ENCODE measurements at places on chromosomes 1 and 21.

- no peak for DNase-seq
Observed at GRCh38 chr1:12369258-12369657, 139.4 kb downstream of the VPS13D start.

- no peak for DNase-seq
Observed at GRCh38 chr1:163927493-163927892, 605.7 kb downstream of the NUF2 start.

DNA sequence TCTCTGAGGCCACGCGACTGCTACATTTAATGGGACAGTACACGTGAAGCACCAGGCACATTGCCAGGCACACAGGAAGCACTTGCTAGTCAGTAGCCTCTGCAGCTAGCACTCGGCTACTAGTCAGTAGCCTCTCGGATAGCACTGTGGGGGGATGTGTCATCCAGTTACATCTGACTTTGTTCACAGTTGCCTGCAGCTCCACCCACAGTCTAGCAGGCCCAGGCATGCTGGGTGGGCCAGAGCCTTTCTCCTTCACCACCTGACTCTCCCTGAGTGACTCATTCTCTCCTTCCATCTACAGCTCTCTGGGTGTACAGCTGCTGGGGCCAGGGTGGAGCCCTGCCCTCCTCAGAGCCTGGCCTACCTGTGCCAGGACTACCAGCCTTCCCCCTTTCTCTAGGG, 51.5 kb downstream of the PTPRF start:
- peak; percentile 100 for DNase-seq

GRCh38 chr1:25684216-25684965, 67.8 kb downstream of the MAN1C1 start:
- DNase-seq, result no peak

DNA sequence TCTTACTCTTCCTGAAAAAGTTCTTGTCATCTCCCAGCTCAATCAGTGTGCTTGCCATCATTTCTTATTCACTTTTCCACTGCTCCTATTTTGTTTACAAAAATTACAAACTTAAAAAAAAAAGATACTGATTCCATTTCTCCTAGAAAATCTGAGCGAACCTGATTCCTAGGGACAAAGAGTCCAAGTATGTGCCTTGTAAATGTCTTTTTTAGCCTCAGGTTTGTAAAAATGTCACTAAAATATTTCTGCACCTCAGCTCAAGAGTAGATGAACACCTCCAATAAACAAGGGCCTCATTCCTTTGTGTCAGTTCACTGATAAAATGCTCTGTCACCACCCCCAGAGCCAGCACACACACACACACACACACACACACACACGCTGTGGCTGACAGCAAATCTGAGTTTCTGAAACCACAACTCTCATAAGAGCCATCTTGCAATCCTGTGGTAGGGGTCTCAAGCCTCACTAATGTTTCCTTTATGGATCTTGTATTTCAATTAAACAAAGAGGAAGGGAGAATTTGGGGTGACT, 299.2 kb downstream of the PBX1 start:
- no peak for DNase-seq

DNA sequence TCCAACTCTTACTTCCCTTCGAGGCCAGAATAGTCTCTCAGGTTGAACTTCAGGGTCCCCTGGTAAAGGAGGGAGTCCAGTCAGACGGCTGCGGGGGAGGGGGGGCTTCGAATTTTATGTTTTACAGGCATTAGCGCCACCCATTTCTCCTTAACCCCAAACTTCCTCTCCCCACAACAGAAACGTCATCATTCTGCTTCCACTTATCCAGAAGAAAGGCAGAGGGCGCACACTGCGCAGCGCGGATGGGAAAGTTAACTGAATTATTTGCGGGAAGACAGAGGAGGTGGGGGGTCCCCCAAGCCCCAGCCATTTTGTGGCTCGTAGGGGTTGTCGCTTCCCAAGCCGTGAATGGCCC, 529 bp upstream of the PRMT2 start:
- DNase-seq, result peak; percentile 75

DNA sequence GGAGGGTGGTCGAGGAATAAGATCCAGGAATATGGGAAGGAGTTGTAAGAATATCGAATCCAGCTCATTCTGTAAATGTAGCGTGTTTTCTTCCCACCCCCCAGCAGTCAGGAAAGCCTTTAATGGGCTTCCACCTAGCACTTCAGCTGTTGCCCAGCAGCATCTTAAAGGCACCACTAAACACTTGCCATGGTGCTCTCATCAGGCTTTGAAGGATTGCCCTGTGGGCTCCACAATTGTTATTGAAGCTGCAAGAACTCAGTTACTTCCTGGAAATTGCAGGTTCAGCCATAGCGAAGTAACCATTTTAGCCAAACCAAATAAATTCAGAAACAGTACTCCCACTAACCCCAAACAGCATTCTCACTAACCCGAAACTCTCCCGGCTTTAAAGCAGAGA, 511.2 kb downstream of the PLPP3 start:
- DNase-seq, result no peak

DNA sequence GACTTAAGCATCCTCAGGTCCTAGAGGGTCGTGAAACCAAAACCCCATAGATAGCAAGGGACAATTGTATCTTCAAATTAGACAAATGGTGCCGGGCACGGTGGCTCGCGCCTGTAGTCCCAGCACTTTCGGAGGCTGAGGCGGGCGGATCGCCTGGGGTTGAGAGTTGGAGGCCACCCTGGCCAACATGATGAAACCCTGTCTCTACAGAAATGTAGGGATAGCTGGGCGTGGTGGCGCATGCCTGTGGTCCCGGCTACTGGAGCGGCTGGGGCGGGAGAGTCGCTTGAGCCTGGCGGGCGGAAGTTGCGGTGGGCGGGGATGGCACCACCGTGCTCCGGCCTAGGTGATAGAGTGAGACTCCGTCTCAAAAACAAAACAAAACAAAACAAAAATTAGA, 780.6 kb downstream of the BRINP3 start:
- DNase-seq, result no peak

DNA sequence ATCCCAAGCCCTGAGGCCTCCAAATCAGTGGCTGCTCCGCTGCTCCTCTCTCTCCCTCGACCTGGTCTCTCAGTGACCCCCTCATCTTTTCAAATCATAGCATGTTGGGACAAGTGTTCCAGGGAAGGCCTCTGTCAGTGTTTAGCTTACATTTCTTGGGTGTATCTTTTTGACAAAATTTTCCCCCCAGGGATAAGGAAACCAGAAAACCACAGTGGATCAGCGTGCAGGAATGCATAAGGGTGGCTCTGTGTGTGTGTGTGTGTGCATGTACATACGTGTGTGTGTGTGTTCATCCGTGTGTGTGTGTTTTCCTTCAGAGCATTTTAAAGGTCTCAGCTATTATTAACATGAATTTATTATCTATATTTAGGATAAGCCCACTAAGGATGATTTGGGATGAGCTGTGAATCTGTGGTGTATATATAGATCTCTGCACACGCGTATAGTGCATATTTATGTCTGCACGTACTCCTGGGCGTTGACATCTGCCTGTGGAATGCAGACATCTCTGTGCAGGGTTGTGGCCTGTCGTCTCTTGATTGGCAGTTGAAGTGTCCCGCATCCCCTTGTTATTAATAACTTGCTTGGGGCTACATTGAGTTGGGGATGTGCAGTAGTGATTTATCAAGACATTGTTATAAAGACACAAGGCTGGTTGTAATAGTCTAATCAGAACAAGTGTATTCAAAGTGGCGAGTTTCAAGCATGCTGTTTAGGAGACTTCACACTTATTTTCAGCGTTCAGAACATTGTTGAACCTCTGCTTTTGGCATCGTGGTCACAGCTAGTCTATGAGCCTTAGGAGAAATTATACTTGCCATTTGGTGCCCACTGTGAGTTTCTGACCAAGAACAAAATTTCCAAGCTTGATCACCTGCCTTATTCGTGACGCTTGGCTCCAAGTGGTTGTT, 55.6 kb downstream of the GALNT2 start:
- no peak for DNase-seq

DNA sequence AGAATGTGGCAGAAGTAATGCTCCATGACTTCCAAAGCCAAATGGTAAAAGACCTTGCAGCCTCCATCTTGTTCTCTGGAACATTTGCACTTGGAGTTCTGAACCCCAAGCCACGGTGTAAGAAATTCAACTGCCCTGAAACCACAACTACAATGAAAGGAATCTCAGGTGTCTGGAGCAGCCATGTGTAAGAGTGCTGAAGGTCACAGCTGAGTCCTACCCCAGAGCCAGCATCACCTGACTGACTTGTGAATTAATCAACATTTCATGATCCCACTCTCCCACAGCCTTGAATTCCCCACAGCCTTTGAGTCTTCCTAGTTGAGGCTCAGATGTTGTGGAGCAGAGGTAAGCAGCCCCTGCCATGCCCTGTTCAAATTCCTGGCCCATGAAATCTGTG, 192.8 kb upstream of the CAMK1G start:
- no peak for DNase-seq

DNA sequence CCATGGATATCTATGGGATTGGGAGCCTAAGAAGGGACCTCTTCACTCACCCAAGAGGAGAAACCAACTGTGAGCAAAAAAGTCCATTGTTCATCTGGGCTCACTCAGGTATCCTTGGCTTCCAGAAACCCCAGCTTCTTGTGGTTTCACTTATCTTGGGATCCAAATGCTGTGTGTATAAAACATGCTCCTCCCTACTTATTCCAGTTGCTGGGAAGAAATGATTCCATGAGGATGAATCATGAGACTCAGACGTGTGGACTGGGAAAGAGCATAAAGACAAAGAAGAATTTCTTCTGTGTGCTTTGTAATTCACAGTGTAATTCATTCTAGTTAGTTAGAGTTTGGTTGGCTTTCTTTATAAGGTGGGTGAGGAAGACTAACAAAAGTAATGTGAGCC, 283.7 kb downstream of the ZNF648 start:
- DNase-seq, result no peak

- no peak for DNase-seq
Observed at GRCh38 chr1:212461916-212462660, 29.4 kb downstream of the NENF start.

DNA sequence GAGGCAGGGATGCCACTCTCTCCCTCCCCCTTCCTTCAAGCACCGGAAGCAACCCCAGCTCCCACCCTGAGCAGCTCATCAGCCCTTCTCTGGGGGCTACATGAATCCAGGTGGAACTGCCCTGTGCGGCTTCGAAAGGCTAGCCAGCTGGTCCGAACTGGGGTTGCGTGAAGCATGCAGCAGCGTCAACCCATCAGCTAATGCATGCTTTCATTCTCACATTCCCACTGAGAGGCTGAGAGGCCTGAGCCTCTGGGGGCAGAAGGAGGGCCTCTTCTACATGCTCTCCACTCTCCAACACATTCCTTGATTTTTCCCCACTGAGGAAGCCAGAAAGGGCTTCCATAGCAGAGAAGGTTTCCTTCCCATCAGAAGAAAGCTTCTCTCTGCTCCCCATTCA, 5.6 kb downstream of the RXRG start:
- no peak for DNase-seq

- no peak for DNase-seq
Observed at GRCh38 chr1:51907079-51907702, 28.7 kb upstream of the NRDC start.

DNA sequence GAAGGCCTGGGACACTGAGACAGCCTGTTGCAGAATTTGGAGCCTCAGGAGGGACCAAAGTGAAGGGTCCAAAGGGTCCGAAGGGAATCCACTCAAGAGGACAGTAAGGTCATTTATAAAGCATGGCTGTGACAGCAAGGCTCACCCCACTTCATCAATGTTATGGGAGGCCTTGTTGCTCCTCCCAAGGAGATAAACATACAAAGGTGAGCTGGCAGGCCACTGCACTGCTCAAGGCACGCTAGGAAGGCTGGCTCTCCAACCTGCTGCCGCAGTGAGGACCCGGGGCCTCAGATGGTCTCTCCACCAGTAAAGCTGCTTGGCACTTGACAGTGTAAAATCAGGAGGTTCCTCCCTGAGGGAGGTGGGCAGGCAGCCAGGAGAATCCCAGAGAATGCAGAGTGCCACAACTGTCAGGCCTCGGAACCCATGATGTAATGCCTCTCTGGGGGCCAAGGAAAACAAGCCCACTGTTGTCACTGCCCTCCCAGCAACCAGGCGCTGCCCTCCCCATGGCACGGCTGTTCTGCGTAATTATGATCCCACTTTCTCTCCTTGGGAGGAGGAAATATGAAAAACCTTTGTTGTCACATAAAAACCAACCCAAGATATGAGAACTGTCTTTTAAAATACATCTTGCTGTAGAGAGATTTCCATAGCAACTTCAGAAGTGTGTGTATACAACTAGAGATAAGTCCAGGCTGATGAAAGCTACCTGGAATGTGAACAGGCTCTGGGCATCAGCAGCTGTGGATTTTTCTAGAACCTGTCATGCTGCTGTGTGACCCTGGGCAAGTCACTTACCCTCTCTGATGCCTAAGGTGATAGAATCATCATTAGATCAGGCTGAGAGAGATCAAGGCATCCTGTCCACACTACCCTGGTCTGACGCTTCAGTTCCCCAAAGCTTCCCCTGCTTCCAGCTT, 102.5 kb downstream of the KCNN3 start:
- no peak for DNase-seq

GRCh38 chr21:31520561-31521098, 138.9 kb upstream of the SOD1 start:
- DNase-seq, result no peak

- DNase-seq, result no peak
Observed at GRCh38 chr21:42781971-42782722, 97.2 kb downstream of the WDR4 start.

GRCh38 chr1:198860371-198860770, 221.5 kb downstream of the PTPRC start:
- no peak for DNase-seq

- no peak for DNase-seq
Observed at GRCh38 chr1:167676205-167676915, 45.4 kb upstream of the MPZL1 start.
